ENCODE measurements at places on chromosomes 12 and 14.

GRCh38 chr14:34060651-34060999, 109.8 kb upstream of the EGLN3 start:
- DNase-seq: no peak

- no peak for DNase-seq
Observed at GRCh38 chr12:6745741-6746525, 7.0 kb downstream of the MLF2 start.

DNA sequence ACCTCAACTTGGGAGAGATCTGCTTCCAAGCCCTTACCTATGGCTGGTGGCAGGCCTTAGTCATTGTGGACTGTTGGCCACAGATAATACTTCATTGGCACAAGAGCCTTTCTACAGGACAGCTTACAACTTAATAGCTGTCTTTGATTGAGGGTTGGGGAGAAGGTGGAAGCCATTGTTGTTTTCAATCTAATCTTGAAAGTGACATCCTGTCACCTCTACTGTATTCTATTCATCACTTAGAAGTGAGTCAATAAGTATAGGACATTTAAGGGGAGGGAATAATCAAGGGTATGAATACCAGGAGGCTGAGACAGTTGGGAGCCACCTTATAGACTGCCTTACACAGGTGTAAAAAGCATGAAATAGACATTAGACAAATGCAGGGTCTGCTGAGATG, 906.3 kb downstream of the NRXN3 start:
- no peak for DNase-seq

- no peak for DNase-seq
Observed at GRCh38 chr12:101010896-101011295, 199.1 kb downstream of the SLC5A8 start.

Measured in activated T-helper 9 cell treated with anti-CD3 and anti-CD28 coated beads, Interleukin-2, amount 50 U/mL, for 16 hours (primary cell).